Nucleus accumbens (tissue), 56 donors: ENCODE measurements at places on chromosomes 1 and 21.

DNA sequence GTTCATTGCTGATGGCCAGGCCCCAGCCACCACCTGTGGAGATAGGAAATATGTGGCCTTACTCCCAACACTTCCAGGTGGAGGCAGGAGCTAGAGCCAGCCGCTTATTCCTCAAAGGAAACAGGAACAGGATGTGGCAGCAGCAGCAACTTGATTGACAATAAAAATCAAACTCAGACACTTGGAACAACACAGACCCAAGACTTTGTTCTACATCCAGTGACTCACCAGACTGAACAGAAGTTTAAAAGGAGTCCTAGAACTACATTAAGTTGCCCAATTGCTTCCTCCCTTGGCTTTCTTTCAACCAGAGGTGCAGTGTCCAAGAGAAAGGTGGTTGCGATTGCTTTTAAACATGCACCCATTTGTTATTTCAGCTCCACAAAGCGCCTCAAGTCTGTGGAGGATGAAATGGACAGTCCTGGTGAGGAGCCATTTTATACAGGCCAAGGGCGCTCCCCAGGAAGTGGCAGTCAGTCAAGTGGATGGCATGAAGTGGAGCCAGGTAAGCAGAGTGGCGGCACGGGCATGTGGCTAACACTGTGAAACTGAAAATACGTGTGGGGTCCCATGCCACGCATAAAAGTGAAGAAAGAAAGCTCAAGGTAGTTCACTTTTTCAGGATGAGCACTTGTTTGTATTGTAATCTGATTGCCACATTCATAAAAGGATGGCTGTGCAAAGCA, 276.6 kb downstream of the NFIA start:
- DNase-seq = no peak

GRCh38 chr1:166479052-166479631, 312.3 kb upstream of the FAM78B start:
- peak; percentile 38 for DNase-seq

GRCh38 chr1:218350035-218350525, 4.9 kb downstream of the TGFB2 start:
- no peak for DNase-seq

DNA sequence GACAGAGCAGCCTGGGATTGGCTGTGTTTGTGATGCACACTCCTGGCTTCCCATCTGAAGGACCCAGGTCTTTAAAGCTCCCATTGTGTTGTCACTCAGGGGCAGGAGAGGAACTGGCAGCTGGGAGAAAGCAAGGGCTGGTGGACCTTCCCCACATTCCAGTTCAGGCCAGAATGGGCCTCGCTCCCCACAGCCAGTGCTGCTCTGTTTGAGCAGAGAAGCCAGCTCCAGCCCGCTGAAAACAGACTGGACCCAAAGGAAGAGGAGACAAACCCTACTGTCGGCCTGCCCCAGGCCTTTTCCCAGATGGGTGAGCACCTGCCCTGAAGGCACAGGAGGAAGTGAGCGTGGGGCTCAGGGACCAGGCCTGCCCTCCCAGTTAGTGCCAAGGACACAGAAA, 499.4 kb downstream of the NPHP4 start:
- no peak for DNase-seq

GRCh38 chr1:117176579-117176978, 34.1 kb downstream of the VTCN1 start:
- no peak for DNase-seq

DNA sequence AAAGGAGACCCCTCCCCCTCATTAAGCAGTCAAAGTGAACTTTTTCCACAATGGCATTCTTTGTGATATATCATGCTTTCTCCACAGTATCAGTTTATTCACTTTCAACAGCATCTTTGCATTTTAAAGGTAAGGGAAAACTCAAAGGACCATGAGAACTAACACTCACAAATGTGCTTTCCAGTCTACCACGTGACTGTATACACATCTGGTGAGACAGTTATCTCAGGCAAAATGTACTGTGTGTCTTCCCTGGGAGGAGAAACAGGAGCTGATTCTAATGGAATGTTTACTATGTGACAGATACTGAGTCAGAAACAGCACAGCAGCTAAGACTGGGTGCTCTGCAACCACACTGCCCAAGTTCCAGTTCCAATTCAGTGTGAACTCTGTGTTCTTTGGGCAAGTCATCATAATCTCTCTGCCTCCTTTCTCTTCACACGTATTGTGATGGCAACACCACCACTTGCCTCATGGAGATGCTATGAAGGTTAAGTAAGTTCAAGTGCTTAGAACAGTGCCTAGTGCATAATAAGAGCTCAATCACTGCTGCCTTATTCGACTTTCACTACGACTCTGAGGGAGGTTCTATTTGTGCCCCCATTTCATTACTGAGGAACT, 79.0 kb downstream of the SLC45A1 start:
- no peak for DNase-seq

DNA sequence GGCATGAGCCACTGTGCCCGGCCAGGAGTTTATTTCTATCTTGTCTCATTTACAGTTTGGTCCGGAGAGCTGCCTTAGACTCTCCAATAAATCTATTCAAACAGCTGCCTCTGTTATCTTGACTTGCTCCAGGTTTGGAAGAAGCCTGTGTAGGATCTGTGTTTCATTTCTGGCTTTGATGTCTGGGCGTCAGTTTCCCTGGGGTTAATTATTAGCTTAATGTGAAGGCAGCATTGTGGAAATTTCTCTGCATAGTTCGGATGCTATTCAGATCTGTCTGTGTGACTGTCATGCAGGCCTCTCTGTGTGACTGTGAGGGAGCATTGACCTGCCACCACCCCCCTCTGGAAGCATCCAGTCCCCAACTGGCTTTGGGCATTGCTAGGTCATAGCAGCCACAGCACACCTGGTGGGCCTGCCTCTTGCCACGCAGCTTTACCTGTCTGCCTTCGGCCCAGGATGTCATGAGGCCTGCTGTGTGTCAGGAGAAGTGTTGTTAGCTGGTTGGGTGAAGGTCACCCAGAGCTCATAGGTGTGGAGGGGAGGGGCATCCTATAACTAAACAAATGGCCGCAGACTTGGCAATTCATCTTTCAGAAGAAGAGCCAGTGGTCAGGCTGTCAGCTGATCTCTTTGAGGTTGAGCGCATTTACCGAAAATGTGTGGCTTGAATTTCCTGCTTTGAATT, 9.8 kb downstream of the IFNGR2 start:
- DNase-seq = no peak

DNA sequence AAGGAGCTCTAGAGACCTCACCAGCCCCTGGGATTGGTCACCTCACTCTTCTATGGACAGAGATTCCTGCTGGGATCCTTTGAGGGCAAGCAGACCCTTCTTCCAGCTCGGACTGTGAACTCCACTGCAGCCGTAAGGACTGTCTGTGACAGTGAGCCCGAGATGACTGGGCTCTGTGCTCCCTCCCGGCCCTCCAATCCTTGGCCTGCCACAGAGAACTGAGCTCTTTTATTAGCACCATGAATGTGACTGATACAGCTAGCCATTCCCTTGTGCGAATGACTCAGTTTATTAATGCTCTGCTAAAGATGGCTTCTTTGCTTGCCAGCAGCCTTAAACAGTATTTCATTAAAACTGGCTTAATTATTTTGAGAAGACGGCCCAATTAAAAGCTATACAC, 194.6 kb upstream of the LMO4 start:
- DNase-seq = peak; percentile 45

- DNase-seq = no peak
Observed at GRCh38 chr1:2126331-2127186, 68.0 kb downstream of the FAAP20 start.

GRCh38 chr1:226751703-226752102, 12.6 kb upstream of the ITPKB start:
- no peak for DNase-seq

GRCh38 chr21:10273196-10273595, 248.2 kb upstream of the TPTE start:
- no peak for DNase-seq

GRCh38 chr1:80506216-80506615, 1294.5 kb upstream of the ADGRL2 start:
- no peak for DNase-seq

DNA sequence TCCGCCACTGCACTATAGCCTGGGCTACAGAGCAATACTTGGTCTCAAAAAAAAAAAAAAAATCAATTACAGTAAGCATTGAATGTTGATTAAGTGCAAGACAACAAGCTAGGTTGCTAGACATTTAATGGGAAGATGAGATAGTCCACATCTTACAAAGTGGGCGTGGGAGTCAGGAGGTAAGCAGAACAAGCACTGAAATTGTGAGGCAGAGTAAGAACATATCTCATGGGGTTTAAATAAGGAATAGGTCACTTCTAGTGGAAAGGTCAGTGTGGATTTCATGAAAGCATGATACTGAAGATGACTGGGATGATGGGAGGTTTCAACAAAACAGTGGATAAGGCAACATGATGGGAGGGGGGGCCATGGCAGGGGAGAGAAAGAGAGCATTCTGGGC, 1.9 kb upstream of the OLFML2B start:
- DNase-seq = no peak

GRCh38 chr1:115911294-115911693, 65.0 kb upstream of the SLC22A15 start:
- no peak for DNase-seq

DNA sequence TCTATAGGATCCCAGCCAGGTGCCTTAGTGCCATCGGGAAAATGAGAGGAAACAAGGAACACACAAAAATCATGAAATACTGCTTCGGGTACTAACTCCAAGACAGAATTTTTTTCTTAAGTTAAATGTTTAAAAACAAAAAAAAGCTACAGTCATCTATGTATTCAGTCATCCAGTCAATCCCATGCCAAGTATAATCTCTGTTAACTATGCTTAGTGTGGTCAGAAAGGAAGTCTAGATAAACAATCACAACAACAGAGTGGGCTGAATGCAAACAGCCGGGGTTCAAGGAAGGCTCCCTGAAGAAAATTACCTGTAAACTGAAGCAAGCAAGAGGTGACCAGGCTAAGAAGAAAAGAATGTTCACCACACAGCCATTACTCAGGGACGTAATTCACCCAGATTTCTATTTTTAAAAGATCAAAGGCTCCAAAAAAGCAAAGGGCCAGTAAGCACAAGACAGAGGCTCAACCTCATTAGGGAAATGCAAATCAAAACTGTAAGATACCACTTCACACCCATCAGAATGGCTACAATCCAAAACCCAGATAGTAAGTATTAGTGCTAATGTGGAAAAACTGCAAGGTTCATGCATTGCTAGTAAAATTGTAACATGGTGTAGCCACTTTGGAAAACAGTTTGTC, 53.0 kb downstream of the RERE start:
- no peak for DNase-seq

DNA sequence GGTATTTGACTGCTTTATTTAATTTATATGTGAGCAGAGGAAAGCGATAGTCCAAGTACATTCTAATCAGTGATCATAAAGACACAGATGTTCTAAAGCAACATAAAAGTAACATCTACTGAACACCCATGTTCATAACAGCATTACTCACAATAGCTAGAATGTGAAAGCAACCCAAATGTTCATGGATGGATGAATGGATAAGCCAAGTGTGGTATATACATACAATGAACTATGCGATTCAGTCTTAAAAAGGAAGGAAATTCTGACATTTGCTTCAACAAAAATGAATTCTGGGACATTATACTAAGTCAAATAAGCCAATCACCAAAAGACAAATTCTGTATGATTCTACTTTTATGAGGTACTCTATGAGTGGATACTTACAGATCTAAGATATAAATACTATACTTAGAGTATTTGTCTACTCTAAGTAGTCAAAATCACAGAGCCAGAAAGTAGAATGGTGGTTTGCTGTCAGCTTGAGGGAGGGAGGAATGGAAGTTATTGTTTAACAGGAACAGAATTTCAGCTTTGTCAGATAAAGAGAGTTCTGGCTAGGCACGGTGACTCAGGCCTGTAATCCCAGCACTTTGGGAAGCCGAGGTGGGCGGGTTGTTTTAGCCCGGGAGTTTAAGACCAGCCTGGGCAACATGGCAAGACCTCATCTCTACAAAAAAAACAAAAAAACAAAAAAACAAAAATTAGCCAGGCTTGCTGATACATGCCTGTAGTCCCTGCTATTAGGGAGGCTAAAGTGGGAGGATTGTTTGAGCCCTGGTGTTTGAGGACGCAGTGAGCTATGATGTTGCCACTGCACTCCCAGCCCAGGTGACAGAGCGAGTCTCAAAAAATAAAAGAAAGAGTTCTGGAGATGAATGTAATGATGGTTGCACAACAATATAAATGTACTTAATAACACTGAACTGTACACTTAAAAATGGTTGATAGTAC, 79.7 kb upstream of the ARHGAP29 start:
- DNase-seq = no peak

GRCh38 chr1:1204998-1205768, 1.2 kb downstream of the TNFRSF18 start:
- DNase-seq = no peak

DNA sequence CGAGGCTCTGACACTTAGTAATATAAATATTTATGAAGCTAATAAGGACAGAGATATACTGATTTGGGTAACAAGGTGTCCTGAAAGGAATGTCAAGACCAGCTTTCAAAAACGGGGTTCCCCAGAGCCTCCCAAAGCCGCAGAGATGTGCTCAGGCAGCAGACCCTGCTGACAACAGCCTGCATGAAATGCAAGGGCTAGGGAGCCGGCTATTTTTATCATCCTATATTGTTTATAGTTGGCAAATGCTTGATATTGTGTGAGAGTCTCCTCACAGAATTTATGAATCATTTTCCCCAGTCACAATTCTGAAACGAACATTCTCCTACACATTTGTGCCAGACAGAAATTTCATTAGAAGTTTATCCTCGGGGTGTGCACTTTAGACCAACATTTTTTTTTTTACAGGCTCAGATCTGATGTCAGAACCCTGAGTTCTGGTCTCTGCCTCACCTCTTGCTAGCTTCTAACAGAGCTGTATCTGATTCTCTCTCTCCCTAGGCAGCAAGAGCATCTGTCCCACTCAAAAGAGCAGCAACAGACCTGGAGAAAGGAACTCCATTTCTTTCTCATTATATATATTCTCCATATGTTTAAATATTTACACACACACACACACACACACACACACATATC, 302.3 kb upstream of the PLD5 start:
- no peak for DNase-seq

DNA sequence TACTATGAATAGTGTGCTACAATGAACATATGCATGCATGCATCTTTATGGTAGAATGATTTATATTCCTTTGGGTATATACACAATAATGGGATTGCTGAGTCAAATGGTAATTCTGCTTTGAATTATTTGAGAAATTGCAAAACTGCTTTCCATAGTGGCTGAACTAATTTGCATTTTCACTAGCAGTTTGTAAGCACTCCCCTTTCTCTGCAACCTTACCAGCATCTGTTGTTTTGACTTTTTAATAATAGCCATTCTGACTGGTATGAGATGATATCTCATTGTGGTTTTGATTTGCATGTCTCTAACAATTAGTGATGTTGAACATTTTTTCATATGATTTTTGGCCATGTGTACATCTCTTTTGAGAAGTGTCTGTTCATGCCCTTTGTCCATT, 24.0 kb upstream of the DIRAS3 start:
- DNase-seq = no peak

GRCh38 chr21:14589855-14590563, 43.9 kb upstream of the SAMSN1 start:
- no peak for DNase-seq

GRCh38 chr21:42537106-42537742, 23.6 kb downstream of the SLC37A1 start:
- no peak for DNase-seq

GRCh38 chr21:45517249-45518065, 24.8 kb downstream of the SLC19A1 start:
- no peak for DNase-seq
